Stimulated activated naive CD4-positive, alpha-beta T cell (primary cell): ENCODE measurements at places on chromosomes 7 and 10.

GRCh38 chr10:42954766-42955492, 121.9 kb upstream of the RET start:
- DNase-seq = no peak

DNA sequence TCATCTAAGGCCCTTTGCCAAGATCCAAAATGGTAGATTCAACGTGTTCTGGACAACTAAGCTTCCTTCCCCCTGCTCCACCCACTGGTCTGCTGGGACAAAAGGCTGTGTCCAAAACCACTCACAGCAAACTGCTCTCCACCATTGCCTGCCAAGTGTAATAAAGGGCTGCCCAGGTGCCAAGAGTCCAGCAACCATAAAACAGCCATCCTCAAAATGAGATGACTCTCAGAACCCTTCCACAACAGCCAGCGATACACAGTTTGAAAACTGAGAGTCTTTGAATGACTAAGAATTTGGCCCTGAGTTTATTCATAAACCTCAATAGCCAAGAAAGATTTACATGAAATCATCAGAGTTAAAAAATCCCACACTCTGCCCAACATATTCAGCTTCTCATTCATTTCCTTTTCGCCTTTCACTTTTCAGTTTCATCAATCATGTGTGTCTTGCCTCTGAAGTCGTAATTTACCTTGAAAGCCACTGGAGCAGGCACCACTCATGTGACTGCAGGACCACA, 658.1 kb upstream of the MGMT start:
- DNase-seq = no peak

DNA sequence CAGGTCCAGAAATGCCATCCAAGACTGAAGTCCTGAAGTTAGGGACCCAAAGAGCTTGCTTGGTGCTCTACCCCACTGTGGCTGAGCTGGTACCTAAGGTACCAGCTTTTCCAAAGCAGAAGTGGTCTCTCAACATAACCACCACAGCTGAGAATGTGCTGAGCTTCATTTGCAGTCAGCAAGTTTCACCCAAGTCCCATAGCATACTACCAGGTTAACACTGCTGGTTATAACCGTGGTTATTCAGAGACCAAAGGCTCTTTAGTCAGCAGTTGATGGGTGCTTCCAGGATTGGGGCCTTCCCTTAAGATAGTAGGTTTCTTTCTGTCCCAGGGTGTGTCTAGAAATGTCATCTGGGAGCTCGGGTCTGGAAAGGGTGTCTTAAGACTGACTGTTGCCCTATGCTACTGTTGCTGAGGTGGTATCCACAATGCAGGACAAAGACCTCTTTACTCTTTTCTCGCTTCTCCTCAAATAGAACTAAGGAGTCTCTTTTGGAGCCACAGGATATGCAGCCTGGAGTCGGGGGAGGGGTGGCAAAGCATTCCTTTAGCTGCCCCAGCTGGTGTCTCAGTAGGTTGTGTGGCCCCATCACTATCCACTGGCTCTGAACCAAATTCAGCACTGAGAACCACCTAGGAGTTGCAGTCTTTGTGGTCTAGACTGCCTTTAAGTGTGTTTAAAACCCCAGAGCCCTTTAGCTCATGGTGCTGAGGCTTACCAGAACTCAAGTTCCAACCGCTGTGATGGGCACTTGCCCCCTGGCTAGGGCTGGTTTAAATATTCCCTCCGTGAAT, 354.9 kb upstream of the SEMA3C start:
- no peak for DNase-seq

- no peak for DNase-seq
Observed at GRCh38 chr7:45643630-45644029, 69.5 kb downstream of the ADCY1 start.

GRCh38 chr7:122148878-122149277, 4.8 kb upstream of the AASS start:
- no peak for DNase-seq
